Hippocampal formation (tissue), 2 donors: ENCODE measurements at places on chromosomes 3 and 15.

- DNase-seq, result no peak
Measured at GRCh38 chr3:46987743-46988401, 8.4 kb downstream of the NBEAL2 start.

- no peak for DNase-seq
Measured at GRCh38 chr3:18771931-18772330, 346.8 kb upstream of the SATB1 start.

DNA sequence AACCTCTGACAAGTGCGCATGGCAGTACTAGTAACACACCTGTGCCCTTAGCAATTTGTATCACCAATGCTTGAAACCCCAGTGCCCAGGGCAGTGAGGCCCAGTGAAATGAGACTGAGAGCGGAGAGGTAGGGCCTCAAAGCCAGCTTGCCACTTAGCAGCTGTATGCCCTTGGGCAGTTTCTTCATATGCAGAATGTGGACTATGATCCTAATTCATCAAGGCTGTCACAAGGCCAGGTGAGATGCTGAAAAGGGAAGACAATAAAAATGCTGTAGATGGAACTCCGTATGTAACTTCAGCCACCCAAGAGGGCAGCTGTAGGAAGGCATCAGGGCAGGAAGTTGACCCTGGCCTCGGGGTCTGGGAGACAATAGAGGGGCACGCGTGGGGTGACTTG lies 74.4 kb downstream of the KY start:
- no peak for DNase-seq

- DNase-seq, result no peak
Measured at GRCh38 chr3:143132246-143132980, 12.8 kb downstream of the CHST2 start.

DNA sequence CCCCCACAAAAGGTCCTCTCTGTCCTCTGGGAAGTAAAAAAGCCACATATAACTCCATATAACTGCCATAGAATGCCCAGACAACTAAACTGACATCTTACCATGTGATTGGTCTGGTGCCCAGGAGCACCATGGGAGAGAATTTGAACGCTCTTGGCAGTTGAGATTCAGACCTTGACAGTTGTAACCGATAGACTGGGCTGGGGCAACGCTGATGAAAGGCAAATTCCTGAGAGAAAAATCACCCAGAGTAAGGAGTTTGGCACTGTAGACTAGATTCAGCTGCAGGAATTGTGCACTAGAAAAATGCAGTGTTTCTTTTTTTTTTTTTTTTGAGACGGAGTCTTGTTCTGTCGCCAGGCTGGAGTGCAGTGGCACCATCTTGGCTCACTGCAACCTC lies 240.5 kb downstream of the SOX2 start:
- no peak for DNase-seq

- DNase-seq, result no peak
Measured at GRCh38 chr3:134180761-134181160, 69.9 kb downstream of the RYK start.

DNA sequence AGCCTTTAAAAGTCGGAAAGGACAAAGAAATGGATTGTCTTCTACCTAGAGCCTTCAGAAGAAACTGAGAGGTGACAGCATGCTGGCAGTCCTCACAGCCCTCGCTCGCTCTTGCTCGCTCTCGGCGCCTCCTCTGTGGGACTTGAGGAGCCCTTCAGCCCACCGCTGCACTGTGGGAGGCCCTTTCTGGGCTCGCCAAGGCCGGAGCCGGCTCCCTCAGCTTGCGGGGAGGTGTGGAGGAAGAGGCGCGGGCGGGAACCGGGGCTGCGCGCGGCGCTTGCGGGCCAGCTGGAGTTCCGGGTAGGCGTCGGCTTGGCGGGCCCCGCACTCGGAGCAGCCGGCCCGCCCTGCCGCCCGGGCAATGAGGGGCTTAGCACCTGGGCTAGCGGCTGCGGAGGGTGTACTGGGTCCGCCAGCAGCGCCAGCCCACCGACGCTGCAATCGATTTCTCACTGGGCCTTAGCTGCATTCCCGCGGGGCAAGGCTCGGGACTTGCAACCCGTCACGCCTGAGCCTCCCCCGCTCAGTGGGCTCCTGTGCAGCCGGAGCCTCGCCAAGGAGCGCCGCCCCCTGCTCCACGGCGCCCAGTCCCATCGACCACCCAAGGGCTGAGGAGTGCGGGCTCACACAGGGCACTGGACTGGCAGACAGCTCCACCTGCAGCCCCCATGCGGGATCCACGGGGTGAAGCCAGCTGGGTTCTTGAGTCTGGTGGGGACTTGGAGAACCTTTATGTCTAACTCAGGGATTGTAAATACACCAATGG lies 953.8 kb upstream of the GBE1 start:
- no peak for DNase-seq

DNA sequence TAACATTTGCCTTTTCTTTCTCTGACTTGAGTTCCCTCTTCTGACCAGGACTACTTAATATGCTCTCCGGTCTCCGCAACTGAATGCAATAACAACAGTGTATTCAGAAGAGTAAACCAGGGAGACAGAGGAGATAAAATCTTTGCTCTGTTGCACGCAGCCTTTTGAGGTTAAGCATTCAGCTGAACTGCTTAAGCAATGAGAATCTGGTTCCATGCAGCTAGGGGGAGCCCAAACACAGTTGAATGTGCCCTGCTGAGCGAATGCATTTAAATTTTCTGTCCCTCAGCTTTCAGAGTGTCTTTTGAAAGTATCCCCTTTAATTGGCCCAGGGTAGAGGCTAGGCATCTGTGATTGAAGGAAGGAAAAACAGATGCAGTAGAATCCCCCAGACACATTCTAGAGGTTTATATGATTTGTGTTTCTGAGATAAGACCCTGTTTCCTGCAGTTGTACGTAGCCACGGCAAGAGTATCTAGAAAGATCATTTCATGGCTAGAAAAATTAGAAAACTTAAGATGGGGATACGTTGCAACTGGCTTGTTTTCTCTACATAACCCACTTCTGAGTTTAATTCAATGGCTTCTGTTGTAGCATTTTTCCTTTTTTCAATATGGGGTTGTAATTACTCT lies 309.6 kb downstream of the TUSC7 start:
- DNase-seq, result peak; percentile 62

DNA sequence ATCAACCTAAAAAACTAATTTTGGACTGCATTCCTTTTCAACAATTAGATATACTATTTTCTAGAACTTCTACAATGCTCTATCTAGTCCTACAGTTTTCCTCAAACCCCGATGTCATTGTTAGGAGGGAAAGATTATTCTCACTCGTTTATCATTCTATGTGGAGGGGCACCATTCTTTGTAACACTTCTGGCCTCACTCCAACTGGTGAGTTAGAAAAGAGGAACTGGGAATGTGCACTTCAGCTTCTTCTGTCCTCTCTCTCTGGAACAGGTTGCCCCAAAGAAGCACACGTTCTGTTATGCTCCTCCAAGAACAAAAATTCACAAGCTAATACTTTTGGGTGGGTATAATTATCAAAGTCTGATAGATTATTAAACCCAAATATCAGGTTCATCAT lies 137.9 kb downstream of the UACA start:
- no peak for DNase-seq

DNA sequence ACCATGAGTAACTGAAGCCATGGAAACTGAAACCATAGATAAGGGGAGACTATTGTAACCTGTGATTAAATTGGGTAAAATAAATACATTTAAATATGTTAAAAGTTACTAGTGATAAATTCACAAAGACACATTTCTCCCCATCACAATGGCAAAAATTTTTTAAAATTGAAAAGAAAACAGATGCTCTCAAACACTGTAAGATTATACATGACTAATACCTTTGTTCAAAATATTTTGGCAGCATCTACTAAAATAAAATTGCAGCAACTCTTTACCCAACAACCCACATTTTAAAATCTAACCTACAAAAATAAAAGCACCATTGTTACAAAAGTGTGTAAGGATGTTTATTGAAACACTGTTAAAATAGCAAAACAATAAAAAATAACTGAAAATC lies 93.3 kb downstream of the CLASP2 start:
- DNase-seq, result no peak

- DNase-seq, result no peak
Measured at GRCh38 chr3:66200147-66200546, 20.7 kb upstream of the SLC25A26 start.

DNA sequence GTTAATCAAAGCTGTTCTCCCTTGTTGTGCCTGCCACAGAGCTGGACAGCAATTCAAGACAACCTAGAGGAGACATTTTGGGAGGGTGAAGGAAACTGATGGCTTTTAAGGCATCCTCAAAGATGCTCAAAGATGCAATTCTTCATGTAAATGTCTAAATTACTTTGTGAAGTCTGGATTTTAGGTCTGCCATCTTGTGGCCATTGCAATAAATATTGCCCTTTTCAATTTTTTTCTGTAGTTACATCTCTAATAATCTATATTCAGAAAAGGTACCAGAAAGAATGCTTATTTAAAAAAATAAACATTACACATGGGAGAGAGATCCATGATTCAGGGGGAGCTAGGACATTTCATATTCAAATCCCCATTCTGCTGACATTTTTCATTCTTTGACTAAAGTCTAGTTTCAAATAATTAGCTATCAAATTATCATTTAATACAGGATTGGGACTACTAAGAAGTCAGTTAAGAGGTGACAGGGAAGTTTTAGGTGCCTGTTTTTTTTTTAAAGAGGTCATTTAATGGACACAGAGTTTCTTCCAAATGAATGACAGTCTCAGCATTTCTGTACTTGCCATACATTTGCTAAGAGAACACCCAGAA lies 259.8 kb upstream of the WNT5A start:
- DNase-seq, result no peak

DNA sequence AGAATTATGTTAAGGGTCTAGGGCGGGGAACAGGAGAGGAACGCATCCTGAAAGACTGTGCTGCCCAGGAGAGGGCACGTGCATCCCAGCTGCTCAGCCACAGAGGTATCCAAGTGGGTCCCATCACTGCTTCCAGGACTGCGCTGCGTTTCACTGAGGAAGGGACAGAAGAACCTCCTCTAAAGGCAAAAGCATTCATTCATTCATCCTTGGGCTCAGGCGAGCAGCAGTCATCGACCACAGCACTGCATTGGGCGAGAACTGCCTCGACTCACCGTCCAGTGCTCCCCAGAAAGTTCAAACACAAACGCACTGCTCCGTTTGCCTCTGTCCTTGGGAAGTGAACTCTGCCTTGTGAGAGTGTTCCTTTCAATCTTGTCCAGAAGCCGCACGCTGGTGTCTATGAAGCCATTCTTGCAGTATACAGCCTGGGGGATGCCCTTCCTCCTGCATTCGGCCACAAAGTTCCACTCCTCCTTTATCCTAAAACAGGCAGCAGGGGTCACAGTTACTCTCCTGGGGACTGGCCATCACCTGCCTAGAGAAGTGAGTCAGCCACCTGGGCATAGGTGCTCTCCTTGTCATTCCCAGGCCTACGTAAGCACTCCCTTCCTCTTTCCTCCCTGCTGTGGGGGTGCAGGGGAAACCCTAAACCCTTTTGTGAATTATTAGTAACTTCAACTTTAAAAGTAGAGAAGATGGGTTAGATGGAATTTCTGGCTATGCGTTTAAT lies 21.2 kb downstream of the LRRC2 start:
- DNase-seq, result no peak

DNA sequence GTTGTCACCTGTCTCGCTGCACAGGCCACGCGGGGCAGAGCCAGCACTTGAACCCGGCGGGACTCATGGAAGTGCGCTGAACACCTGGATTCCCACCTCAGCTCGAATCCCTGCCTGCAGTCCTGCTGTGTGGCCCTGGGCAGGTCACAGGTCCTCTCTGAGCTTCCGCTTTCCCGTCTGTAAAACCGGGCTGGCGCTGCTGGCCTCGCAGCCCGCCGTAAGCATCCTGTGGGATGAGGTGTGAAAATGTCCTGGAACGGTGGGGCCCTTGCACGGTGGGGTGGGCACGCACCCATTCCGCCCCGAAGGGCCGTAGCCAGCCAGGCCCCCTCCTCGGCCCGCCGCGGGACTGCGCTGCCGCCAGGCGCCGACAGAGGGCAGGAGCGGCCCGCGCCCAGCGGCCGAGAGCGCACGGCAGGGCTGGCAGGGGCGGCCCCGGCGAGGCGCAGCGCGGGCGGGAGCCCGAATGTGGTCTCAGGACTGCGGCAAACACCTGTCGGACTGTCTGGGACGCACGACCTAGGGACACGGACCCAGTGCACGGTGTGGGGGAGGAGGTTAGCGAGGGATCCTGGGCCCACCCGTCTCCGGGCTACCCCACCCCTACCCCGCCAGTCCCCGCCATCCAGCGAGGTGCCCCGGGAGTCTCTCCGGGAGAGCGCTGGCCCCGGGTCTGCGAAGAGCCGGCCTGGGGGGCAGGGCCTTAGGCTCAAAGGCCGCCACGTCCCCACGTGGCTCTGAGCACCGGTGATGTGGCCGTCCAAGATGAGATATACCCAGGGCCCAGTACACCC lies 40.4 kb downstream of the DNAJB8 start:
- DNase-seq, result no peak

- no peak for DNase-seq
Measured at GRCh38 chr15:90362936-90363212, 10.8 kb downstream of the ZNF774 start.

GRCh38 chr15:73866881-73867410 lies 6.4 kb upstream of the TBC1D21 start:
- no peak for DNase-seq
